Fibroblast of skin of left biceps (primary cell): ENCODE measurements at places on chromosomes 4 and X.

- no peak for DNase-seq
Measured at GRCh38 chrX:40016749-40017148, 81.0 kb downstream of the BCOR start.

- DNase-seq, result no peak
Measured at GRCh38 chr4:75710246-75710645, 14.1 kb upstream of the USO1 start.

DNA sequence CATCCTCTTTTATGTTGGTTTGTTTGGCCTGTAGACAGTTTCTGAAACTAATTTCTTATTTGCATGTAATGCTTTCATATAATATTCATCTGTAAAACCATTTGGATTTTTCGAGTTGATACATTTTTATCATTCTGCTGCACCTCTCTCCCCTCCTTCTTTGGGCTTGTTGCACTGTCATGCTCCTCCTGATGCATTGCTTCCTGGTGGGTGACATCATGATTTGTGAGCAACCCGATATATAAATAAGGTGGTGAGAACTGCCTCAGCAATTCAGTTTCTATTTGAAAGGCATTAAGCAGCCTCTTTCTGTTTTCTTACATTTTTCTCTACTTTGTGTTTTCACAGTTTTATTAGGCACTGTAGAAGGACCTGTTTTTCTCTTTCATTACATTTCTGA, 515.7 kb downstream of the RPA4 start:
- no peak for DNase-seq

- no peak for DNase-seq
Measured at GRCh38 chr4:143581331-143581946, 67.9 kb downstream of the SMARCA5 start.

DNA sequence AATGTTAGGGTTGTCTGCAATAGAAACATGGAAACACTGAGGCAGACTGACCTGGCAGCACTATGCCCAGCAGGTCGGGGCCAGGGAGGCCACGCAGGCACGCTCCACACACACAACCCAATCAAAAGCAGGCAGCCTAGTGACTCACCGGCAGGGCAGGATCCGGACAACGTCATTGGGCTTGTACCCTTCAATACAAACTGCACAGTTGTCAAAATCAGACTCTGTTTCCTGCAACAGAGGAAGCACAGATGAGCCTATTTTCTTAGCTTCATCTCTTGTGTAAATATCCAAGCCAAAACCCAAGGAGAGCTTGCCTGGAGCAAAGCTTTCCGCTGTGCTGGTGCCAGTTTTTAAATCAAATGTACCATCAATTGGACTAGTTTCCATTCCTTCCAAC, 185.8 kb downstream of the RNF150 start:
- no peak for DNase-seq

DNA sequence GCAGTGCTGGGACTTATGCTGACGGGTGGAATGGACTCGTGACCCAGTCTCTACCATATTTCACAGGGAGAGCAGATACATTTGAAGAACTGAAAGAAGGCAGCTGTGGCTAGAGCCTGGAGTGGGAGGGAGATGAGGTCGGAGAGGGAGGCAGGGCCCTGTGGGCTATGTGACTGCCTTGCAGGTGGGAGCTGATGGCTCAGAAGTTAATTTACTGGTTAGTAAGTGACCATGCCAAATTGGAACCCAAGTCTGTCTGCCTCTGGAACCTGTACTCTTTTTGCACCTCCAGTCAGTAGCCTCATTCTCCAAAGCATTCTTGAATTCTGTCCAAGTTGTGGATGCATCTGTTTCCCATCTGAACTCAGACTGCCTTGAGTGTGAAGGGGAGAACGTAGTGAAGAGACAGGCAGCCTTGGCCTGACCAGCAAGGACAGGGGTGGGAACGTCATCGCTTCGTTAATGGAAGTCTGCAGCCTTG, 92.3 kb downstream of the REPS2 start:
- DNase-seq, result peak; percentile 74

GRCh38 chrX:17459661-17460060, 84.7 kb downstream of the NHS start:
- DNase-seq, result no peak

DNA sequence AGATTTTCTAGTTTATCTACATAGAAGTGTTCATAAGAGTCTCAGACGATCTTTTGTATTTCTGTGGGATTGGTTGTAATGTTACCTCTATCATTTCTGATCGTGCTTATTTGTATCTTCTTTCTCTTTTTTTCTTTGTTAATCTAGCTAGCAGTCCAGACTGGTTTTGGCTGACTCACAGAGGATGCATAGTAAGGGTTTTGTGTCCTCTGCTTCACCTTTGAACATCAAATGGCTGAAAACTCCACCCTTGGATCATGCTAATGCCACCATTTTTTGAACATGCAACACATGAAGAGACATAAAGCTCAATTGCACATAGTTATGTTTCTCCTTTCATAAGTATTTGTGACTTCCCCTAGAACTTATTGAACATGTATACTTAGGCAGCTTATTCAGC, 22.8 kb downstream of the TMPRSS11A start:
- no peak for DNase-seq
